Nephron progenitor cell (in vitro differentiated cells): ENCODE measurements at places on chromosomes 1 and 21.

- H3K4me1 ChIP-seq = peaks cover 2% of the 10 kb centered on the region
- H3K36me3 ChIP-seq = no peaks in the 10 kb centered on the region
- DNase-seq = no peak
These were observed 26.1 kb downstream of the SLC6A17 start for GRCh38 chr1:110176299-110176956.

- peaks cover 82% of the 10 kb centered on the region for H3K4me1 ChIP-seq
- H3K36me3 ChIP-seq = no peaks in the 10 kb centered on the region
- no peak for DNase-seq
These were observed 69.0 kb downstream of the UBIAD1 start for GRCh38 chr1:11341901-11342552.

GRCh38 chr1:238153939-238154338 lies 263.2 kb upstream of the ZP4 start:
- DNase-seq = no peak
- no peak overlapping the region for H3K4me3 ChIP-seq
- no peaks in the 10 kb centered on the region for H3K36me3 ChIP-seq
- peaks cover 8% of the 10 kb centered on the region for H3K27me3 ChIP-seq
- no peak overlapping the region for H3K27ac ChIP-seq

GRCh38 chr1:198001776-198002408 lies 84.7 kb downstream of the LHX9 start:
- H3K27ac ChIP-seq = no peak overlapping the region
- no peak for DNase-seq
- H3K36me3 ChIP-seq = no peaks in the 10 kb centered on the region
- no peaks in the 10 kb centered on the region for H3K27me3 ChIP-seq
- no peaks in the 10 kb centered on the region for H3K4me1 ChIP-seq
